CD4-positive, alpha-beta T cell (primary cell): ENCODE measurements at places on chromosomes 12 and 14.
A peak's percentile ranks its signal among the peaks of the same experiment; 100 is the strongest.

DNA sequence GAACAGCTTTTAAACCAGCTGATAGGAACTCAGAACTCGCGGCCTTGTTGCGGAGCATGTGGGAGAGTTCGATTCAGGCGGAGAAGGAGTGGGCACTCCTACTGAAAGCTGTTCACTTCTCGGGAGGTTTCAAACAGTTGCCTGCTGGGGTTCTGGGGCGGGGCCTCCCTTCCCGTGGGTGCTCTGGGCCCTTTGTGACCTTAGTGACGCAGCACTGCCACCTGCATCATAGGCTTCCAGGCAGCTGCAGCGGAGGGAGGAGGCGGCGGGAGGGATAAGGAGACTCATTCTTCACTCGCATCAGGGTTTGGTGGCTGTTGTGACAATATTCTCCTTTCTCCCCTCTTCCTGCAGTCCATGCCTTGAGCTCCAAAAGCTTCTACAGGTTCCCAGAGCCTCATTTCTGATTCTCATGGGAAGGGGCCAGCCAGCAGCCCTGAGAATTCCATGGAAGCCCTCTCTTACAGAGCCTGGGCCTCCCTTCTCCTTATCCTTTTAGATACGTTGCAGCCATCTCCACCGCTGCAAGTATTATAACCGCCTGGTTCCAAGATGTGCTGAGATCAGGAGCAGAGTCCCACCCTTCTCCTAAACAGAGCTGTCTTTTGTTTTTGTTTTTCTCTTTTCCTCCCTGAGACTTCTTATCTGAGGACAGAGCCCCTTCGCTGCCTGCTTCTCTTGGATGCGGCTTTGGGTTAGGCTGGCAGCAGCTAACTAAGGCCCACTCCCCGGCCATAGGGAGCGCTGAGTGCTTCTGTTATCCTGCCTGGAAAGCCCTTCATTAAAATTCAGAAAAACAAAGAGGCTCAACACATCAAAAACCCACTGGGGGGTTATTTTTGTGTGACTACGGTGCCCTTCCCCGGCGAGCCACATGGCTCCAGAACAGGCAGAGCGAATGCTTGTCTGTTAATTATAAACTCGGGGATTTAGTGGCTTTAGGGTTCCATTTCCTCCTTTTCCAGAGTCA is 67.6 kb upstream of the GPATCH2L start:
- DNase-seq = no peak

DNA sequence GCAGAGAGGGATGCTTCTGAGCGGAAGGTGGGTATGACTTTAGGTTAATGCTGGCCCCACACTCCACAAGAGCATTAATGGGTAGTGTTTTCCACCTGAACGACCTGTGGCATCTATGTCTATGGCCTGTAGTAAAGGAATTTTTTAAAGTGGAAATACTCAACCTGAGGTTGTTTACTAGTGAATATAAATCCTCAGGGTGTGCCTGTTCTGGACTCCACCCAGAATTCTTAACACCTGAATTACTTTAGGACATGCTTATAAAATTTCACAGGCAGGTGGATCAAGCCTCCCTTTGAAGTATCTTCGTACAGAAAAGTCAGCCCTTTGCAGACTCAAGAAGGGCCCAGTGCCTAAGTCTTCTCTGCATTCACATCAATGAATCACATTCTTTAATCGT is 196.1 kb downstream of the ESR2 start:
- DNase-seq = no peak

GRCh38 chr14:67773844-67774377 is 42.5 kb downstream of the ZFYVE26 start:
- DNase-seq = no peak

DNA sequence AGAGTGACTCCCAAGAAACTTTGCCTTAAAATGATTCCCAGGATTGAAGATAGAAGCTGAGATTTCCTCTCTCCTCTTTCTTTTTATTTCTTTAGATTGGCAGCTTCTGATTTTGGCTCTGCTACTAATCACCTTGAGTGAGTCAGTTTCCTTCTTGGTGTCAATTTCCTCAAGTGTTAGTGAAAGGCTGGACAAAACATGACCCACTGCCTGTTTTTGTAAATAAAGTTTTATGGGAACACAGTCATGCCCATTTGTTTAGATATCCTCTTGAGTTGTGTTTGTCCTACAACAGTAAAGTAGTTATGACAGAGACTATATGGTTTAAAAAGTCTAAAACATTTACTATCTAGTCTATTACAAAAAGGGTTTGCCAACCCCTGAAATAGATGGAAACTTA is 227.2 kb upstream of the TBX3 start:
- no peak for DNase-seq

- no peak for DNase-seq
These were observed 106.3 kb downstream of the SPTSSA start for GRCh38 chr14:34355584-34356263.

DNA sequence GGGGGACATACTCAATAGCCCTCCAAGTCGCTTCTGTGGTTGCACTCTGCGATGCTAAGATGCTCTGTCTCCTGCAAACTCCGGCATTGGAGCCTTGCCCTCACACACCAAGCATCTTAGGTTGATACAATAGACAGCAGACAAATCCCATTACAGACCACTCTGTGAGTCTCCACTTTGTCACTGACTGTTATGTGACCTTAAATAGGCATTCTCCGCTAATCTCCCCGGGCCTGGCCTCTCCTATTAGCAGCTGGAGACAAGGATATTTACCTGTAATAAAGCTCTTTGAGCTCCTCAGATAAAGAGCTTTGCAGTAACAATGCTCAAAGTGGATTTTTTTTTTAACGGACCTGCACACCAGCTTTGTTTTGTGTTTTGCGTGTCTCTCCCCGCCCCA is 479.7 kb upstream of the TBX3 start:
- DNase-seq = no peak

GRCh38 chr14:30872602-30873001 is 1.8 kb upstream of the COCH start:
- no peak for DNase-seq

GRCh38 chr12:81450920-81451739 is 308.0 kb downstream of the PPFIA2 start:
- no peak for DNase-seq

DNA sequence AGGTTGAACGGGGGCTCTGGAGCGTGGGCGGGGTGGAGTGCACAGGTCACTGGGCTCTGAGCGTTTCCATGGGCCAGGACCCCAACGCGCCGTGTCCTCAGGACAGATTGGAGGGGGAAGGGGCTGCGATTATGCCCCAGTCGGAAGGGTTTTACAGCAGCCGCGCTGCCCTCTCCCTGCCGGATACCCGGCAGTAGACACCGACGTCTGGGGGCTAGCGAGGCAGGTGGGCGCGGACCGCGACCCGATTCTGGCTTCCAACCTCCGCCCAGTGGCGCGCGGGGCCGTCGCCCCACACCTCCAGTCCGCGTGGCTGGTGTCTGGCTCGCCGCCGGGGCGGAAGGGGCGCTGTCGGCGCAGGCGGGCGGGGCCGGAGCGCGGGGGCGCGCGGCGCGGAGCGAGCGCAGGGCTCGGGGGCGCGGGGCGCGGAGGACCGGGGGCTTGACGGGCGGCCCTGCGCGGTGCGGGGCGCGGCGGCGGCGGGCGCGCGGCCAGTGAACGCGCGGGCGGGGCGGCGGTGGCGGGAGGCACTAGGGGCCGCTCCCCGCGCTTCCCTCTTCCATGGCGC is 2.4 kb upstream of the KIF26A start:
- no peak for DNase-seq

DNA sequence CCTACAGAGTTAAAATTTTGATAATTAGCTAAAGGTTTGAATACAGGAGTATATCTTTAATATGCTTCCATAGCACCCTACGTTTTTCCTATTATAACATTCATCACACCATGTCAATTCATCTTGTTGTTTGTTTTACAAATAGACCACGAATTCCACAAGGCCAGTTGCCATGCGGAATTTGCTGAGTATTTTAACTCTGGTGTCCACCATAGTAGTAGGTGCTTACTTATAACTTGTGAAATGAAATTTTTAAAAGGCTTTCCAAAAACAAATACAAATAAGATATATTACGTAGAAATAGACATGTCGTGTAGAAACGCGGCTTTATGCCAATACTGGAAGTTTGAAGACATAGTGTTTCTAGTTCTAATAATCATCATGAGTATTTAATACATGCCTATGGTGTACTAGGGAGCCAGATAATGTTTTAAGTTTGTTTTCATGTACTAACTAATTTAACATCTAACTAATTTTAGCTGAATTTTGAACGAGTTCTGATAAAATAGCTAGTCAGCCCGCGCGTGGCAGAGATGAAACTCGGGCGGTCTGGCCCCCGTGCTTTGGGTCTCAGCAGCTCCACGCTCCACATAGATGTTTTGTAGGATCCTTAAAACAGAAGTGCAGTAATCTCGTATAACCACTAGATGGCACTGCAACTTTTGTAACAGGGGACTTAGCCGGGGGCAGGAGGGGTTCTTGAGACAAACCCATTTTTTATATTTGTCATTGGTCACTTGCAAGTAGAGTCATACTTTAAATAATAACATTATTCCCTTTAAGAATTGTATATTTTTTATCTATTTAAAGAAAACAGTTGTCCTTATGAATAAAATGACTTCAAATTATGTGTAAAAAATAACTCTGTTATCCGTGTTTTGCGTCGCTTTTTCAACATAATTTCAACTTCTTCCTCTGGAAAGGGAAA is 10.2 kb downstream of the CD69 start:
- peak; percentile 18 for DNase-seq

DNA sequence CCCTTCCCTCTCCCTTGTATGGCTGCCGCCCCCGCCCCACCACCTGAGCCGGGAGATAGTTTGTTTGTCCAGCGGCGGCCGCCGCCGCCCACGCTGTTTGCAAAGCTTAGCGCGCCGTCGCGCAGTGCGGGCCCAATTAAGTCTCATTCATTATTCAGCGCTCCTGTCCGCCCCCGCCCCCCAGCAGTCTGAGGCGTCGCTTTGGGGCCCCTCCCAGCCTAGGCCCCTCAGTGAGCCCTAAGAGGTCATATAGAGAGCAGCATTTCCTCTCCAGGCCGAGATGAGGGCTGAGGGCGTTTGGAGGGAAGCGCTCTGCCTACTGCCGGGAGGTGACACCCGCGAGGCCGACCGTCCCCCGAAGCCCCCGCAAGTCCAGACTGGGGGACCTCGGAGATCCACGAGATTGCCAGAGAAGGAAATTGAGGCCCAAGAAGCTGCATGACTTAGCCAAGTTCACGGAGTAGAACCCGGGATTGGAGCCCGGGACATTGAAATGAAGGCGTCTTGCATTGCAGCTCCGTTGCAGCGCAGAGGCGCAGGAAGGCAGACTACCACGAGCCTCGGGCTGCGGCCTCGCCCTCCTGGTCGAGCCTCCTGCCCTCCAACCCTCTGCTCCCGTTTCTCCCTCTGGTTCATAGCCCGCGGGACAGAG is at the start of gene DNAJC22:
Gene DNAJC22 (plus strand): TSS at position 230 of the 652 bp plus-strand sequence. CDS start 1,985 bp downstream, outside the sequence.
- DNase-seq = no peak

DNA sequence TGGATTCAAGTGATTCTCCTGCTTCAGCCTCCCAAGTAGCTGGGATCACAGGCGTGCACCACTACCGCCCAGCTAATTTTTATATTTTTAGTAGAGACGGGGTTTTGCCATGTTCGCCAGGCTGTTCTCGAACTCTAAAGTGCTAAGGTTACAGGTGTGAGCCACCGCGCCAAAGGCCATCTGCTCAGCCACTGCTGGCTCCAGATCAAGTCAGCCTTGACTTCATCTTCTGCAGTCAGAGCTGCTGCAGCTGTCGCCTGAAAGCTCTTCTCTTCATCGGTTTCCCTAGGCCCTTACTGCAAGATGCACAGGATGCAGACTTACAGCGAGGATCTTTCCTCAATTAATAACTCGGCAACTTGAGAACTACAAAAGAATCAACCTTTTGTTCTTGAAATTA is 66.8 kb downstream of the CLIP1 start:
- no peak for DNase-seq

DNA sequence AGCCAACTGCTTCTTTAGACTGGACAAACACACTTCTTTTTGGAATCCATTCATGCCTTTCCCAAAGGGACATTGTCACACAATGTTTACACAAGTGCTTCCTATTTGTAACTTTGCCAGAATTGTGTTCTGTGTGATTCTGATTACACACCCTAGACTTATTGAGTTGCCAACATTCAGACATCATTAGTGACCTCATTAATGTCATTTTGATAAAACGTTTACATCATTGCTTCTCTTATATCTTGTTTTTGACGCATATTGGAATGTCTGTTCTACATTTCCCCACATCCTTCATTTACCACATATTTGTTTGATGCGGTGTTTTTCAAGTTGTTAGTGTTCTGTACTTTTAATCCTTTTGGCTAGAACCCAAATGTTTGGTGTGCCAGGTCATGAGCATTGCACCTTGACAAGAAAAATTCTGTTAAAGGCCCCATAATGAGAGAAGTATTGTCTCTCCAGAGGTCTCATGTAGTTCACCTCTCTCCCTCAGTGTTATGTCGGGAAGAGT is 305.5 kb downstream of the AEBP2 start:
- DNase-seq = no peak

DNA sequence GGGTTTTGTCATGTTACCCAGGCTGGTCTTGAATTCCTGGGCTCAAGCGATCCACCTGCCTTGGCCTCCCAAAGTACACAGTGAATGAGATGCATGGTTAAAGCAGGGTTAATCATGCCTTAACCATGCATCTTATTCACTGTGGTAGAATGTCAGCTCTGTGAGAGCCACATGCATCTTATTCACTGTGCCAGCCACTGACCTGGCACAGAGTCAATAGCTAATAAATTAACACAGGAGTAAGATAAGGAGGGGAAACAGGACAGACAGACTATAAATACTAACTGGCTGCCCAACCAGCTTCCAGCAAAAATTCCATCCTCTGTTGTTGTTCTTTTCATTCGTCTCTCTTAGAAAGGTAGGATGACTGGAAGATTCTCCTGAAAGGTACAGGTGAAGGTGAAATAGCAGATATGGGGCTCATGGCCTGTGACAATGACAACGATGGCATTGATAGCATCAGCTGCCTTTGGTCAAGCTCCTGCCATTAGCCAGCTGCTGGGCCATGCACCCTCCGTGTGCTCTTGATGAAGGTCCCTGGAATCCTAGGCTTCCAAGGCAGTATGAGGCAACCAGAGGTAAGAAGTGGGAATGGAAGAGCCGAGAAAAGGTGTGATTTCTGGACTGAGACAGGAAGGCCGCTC is 76.6 kb downstream of the ZNF664 start:
- no peak for DNase-seq

GRCh38 chr14:105252552-105253328 is 4.4 kb downstream of the BTBD6 start:
- no peak for DNase-seq
